Upper lobe of right lung (tissue), 1 donor: ENCODE measurements at places on chromosomes 6 and 20. TPM values are rescaled to one million over a fixed set of nuclear protein-coding genes. Genes with fewer than 3 reads are reported as not detected.

- DNase-seq: no peak
Measured at GRCh38 chr6:26257272-26257671, 107.7 kb upstream of the BTN3A2 start.

DNA sequence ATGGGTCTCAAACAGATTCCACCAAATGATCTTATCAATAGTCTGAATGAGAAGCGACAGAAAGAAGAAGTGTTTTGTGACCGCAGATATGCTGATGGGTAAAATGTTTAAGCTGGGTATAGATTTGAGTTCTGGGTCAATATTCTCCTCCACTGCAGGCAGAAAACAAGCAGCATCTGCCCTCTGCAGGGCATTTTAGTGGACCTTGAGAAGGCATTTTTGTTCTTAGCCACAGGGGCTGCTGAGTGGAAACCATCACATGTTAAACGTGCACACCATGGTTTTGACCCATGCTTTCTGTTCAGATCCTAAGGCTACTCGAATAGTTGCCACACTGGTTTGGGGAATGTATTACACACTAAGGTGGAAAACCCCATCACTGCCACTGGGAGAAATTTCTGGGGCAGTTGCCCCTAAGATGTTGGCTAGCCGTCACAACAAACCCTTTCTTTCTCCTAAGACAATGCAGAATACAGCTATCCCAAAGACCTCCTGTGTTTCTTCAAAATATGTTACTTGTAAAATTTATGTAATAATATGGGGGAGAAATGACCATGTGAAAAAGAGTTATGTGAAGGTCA is 5.5 kb downstream of the POU3F2 start:
- DNase-seq: no peak

- DNase-seq: no peak
Measured at GRCh38 chr6:70797625-70798024, 129.9 kb downstream of the SMAP1 start.

GRCh38 chr6:12137480-12137879 is 125.4 kb downstream of the HIVEP1 start:
- no peak for DNase-seq

- no peak for DNase-seq
Measured at GRCh38 chr6:29696147-29697125, 15.5 kb upstream of the ZFP57 start.

- no peak for DNase-seq
Measured at GRCh38 chr6:5029609-5030008, 25.8 kb upstream of the RPP40 start.

DNA sequence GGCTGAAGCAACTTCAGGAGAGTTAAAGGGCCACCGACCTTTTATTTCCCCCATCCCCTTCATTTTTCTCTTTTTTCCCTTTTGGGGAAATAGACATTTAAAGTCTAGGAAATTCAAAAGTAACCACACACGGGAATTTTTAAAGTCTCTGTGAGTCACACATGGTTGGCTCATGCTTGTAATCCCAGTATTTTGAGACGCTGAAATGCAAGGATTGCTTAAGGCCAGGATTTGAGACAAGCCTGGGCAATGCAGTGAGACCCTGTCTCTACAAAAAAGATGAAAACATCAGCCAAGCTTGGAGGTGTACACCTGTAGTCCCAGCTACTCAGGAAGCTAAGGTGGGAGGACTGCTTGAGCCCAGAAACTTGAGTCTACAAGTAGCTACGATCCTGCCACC is 34.2 kb downstream of the KATNA1 start:
- DNase-seq: no peak

DNA sequence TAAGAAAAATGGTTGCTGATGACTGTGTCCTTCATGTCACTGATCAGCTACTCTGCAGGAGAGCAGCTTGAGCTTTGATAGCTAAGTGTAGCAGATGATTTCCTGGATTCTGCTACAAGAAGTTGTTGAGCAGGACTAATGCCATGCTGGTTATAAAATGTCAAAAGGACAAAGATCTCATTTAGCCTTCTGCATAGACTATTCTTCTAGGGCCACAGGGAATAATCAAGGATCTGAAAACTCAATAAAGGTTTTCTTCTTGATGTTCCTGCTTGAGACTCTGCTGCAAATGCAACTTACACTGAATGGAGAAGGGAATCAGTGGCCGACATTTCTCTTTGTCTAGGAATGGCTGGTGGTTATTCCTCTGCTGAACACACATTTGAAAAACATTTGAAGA is 360.3 kb upstream of the PTCHD4 start:
- DNase-seq: no peak

DNA sequence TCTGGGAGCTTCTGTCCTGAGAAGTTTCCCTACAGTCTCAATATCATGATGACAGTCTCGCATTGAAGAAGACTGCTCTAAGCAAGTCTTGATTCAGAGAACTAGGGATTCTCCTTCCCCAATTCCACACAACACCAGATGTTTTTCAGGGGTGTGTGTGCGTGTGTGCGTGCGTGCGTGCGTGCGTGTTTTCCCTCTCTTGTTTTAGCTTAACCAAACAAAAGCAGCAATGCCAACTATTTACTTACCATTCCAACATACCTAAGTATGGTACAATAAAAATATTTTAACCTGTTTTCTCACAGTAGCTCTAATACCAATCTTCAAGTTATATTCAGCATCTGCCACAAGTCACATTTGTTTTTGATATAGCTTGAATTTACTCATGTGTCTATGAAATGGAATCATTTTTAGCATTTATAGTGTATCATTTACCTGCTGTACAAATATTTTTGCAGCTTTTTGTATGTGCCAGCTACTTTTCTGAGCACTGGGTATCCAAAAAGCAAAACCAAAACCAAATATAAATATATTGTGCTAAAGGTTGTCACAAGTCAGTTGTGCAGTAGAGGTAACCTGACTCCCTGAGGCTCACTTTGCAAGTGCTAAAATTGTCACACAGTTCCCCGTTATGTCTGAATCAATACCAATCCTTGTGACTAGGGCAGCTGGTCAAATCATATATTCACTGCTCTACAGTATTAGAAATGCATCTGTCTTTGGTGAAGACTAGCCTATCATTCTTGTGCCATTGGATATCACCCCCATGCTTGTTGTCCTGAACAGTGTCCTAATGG is 21.7 kb upstream of the MYLIP start:
- no peak for DNase-seq

DNA sequence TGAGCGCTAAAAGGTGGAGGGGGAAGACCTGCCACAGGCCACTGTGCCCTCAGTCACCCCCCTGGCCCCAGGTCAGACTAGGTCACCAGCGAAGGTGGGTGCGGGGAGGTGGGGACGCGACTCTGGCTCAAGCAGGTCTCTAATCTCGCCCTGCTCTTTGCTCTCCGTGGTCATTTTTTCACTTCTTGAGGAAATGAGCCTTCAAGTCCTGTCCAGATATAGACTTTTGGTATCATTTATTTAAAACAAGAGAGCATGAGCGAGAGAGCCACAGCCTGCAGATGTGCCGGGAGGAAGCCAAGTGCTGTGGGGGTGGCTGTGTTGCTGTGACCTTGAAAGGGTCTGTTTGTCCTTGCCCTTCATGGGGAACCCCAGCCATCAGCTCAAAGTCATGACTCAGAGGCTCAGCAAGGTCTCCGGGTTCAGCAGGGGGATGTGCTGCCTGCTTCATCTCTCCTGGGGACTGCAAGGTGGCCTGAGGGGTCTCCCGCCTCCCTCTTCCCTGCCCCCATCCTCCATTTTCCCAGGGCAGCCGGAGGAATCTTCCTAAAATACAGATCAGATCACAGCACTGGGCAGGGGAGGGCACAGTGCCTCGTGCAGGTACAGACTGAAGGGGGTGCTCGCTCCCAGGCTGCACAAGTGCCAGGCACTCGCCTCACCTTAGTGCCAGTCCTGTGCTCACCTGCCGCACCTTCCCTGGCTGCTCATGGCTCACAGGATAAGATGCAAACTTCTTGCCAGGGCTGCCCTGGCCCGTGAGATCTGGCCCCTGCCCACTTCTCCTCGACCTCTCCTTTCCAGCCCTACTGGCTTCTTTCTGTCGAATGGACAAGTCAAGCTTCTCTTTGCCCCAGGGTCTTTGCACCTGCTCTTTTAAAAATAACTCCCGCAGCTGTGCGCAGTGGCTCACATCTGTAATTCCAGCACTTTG is 26.5 kb downstream of the SULF2 start:
- DNase-seq: no peak

GRCh38 chr6:72476051-72476450 is 145.8 kb upstream of the KCNQ5 start:
- DNase-seq: no peak

GRCh38 chr6:64685401-64685800 is 1021.6 kb downstream of the EYS start:
- DNase-seq: no peak

GRCh38 chr6:143696664-143697000 is 18.9 kb downstream of the PHACTR2 start:
- DNase-seq: no peak

MCHR2 gene
- not detected for total RNA-seq

ARMH2 gene
- total RNA-seq: not detected

PPARD gene
- 31.6 TPM for total RNA-seq

BPIFB1 gene
- total RNA-seq: 0.67 TPM

PPDPF gene
- total RNA-seq: 355 TPM

BPI gene
- not detected for total RNA-seq
